ENCODE measurements at places on chromosomes 7 and 10. TPM values are rescaled to one million over a fixed set of nuclear protein-coding genes. Genes with fewer than 3 reads are reported as not detected.

Gene PPA1
- 108 TPM for total RNA-seq

Gene SLC39A12
- not detected for total RNA-seq

Gene CALN1
- not detected for total RNA-seq

Gene FAM24B
- total RNA-seq: 1.0 TPM

Gene H2BK1
- not detected for total RNA-seq

Gene WDR37
- total RNA-seq: 28.9 TPM

Gene HEPACAM2
- not detected for total RNA-seq

Gene PRKG1
- 28.1 TPM for total RNA-seq

Gene OR13A1
- not detected for total RNA-seq

Gene FOXI2
- not detected for total RNA-seq

Gene ASB10
- total RNA-seq: 41.4 TPM

- no peak for DNase-seq
These were observed 67.4 kb upstream of the PPP1R3A start for GRCh38 chr7:113986216-113986615.

- DNase-seq: peak; percentile 77
These were observed at the start of gene ADAM12 for GRCh38 chr10:126387931-126388911. Gene ADAM12, minus strand, starts transcription at chr10:126388477. Its CDS starts 332 bp downstream, at chr10:126388145.

DNA sequence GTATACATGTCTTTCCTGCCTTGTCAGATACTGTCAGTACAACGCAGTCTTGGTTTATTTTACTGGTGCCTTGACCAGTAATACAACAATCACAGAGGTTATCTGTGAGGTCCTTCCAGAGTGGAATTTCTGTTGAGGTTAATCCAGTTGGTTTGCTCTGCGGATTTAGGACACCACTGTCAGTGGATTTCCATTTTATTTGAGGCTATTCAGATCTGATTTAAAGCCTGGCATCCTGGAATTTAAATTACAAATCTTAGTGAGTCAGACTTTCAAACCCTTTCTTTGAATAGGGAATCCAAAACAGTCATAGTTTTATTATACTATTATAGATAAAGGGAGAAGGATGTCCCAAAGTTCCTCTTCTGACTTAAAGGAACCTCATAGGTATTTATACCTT, 40.5 kb downstream of the ANLN start:
- no peak for DNase-seq

- no peak for DNase-seq
These were observed 158.6 kb downstream of the TMEM178B start for GRCh38 chr7:141232286-141233051.

DNA sequence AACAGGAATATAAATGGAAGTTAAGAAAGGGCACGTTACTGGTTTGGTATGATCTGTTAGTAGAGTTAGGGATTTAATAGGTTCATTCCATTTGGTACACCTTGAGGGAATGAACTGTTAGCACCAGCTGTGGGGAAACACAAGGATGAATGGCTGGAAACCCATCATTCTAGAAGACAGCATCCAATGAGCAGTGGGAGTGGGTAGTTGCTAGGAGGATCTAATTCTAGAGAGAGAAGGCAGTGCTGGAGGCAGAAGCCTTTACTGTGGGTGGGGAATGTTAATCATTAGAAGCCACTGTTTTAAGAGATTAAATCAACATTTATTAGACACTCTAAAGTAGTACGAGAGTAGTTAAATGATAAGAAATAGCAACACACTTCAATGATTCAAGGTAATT, 15.5 kb upstream of the GPR15LG start:
- DNase-seq: no peak

DNA sequence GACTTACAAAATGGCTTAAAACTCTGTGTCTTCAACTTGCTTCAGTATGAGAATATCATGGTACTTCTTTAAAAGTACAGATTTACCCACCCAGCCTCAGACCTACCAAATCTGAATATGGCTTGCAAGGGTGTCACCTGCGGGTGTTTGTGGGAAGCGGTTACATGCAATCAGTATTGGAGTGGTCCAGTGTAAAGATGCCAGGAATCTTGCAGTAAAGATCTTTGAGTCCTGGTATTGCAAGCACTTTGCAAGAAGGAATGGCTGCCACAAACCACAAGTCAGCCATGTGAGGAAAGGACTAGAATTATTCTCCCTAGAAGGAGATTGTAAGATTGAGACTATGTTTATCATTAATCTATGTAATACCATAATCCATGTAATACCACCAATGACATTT, 115.1 kb downstream of the PON1 start:
- DNase-seq: no peak

DNA sequence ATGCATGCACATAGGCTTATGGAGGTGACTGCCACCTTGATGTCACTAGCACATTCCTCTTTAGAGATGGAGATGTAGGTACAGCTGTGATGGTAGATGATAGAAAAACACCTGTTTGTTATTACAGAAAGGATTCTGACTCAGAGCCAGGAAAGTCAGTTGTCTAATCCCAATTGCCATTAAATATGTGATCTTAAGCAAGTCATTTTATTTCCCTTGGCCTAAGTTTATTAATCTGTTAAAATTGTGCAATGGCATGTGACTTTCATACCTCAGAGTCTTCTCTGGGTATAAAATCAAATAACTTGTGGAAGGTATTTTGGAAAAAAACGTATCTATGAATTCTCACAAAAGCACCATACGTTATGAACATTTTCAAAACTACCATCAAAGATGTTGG, 123.9 kb upstream of the BET1 start:
- DNase-seq: no peak

- DNase-seq: no peak
These were observed 10.4 kb upstream of the SMC3 start for GRCh38 chr10:110556969-110557601.

DNA sequence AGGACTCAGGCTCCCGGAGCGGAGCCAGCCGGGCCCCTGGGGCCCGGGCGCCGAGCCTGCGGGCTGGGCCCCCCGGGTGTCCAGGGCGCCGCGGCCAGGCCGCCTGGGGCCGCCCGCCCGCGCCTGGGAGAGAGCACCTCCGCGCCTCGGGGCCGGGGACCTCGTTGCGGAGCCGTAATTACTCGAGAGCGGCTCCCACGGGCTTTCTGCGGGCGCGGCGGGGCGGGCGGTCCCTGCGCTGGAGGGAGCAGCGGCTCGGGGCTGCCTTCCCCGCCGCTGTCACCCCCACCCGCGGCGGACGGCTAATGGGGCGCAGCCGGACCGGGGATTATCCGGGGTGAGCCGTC, 1.5 kb downstream of the GNB2 start:
- DNase-seq: no peak

- DNase-seq: no peak
These were observed 647.9 kb downstream of the CNTNAP2 start for GRCh38 chr7:146764458-146764857.

- DNase-seq: no peak
These were observed 242.6 kb downstream of the TWIST1 start for GRCh38 chr7:18874880-18875279.

DNA sequence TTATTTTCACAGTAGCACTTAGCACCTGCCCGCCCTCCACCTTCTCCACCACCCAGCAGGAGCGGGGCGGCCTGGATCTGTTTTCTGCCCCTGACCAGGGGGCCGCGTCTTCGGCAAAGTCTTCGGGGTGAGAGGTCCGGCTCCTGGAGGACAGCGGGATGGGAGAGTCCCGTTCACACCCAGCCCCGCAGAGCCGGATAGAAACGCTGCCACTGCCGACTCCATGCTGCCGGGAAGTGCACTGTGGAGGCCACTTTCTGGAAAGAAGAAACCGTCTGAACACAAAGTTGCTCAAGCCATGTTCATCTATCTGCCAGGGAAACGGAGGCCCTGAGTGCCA, 14.5 kb upstream of the ZNF273 start:
- no peak for DNase-seq

DNA sequence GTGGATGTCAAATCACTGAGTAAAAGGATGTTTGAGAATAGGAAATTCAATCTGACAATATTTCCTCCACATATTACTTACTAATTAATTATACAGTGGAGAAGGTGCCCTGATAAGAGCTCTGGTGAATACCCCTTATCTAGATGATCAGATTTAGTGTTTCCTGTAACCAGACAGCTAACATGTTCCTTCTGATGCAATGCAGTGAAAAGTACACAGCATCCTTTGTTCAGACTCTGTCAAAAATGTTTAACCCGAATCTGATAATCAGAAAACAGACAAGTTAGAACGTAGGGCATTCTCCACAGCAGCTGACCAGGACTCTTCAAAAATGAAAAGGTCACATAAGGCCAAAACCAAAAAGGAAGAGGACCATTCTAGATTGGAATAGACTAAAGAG, 46.2 kb downstream of the WDR11 start:
- DNase-seq: no peak

GRCh38 chr10:112022196-112022595, 161.4 kb downstream of the GPAM start:
- no peak for DNase-seq

DNA sequence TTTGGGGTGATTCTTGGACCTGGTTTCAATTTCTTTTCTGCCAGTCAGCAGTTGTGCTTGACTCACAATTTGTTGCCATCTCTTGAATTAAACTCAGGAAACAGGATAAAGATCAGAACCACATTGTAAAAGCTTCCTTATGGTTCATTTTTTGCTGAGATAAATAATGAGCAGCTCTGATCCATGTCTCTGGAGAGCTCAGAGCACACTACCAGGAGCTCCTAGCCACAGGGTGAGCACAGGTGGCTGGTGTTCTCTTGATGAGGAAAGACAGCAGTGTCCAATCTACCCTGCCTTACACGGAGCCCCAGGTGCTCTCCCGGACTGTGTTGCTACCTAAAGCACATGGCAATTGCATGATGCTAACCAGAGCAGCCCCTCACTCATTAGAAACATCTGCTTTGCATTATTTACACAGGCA, 17.2 kb upstream of the FAM170B start:
- no peak for DNase-seq

- no peak for DNase-seq
These were observed 65.5 kb downstream of the PYROXD2 start for GRCh38 chr10:98349508-98349922.

- DNase-seq: no peak
These were observed 25.2 kb downstream of the PHTF2 start for GRCh38 chr7:77823787-77824186.

GRCh38 chr10:4708123-4708759, 117.8 kb upstream of the AKR1E2 start:
- no peak for DNase-seq

GRCh38 chr10:3714531-3714930, 70.5 kb downstream of the KLF6 start:
- DNase-seq: no peak

DNA sequence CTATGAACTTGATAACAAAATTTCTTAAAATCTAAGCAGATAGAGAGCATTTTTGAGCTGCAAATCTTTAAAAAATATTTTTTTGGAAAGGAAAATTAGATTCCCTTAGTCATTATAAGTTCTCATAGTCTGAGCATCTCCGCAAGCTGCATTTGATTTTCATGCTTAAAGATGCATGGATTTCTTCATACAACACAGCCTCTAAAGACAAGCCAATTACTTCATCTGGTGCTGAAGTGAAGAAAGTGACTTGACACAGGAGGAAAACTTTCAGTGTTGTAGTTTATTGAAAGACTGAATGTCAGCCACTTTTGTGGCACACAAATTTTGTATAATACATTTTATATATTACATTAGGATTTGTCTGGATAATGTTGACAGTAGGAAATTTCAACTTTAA, 22.5 kb downstream of the SEMA3D start:
- DNase-seq: no peak

DNA sequence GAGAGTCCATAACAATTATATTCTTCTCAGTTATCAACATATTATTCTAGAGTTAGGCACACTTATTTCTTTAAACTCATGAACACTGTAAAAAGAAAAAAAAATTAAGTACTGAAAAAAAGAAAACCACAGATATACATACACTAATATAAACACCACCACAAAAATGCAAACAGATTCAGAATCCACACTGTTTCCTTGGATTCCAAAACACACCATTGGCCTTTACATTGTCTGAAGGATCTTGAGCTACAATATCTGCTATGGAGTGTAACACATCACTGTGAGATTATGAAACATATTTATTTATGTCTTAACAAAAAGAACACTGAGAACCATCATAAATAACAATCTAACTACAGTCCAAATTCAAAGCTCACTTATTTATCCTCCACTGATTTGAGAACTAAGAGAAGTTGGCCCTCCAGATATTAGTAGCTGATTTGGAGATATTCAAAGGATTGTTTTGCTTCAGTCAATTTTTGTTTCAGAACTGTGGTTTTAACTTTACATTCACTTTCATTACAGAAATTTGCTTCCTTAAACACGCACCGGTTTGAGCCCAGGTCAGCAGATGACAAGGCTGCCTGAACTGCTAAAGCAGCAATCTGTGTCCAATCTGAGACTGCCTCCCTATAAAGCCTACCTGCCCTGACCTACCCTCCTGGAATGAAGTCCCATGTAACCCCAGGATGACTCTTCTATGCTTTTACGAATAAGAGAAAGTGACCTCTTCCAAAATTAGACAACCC, 47.0 kb upstream of the CDK1 start:
- DNase-seq: no peak

- DNase-seq: no peak
These were observed 6.6 kb downstream of the AIFM2 start for GRCh38 chr10:70125918-70126552.

DNA sequence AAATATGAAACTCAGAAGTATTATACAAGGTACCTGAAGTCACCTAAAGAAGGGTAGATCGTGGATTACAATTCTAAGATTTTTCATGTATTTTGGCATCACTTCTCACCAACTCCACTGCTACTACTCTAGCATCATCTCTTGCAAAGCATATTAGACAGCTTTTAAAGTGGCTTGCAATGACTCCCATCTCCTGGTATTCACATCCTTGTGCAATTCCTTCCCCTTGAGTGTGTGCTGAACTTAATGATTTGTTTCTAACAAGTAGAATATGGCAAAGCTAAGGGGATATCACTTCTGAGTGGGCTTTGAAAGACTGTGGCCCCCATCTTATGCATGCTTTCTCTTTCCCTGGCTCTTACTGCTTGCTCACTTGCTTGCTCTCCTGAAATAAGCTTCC, 280.2 kb downstream of the SNX13 start:
- no peak for DNase-seq

DNA sequence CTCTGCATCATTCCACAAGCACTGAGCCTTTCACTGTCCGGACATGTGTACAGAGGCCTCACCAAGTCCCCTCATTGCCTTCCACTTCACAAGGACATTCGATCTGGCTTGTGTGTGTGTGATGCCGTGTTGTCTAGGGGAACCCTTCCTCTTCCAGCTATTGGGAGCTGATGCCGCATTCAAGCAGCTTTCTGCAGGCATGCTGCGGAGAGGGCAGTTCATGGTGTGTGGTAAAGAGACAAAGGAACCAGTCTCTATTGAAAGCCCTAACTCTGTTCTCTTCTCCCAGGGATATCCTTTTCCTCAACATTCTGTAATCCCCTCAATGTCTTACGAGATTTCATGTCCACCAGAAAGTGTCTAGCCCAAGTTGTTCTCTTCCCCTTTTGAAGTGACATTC, 141.6 kb downstream of the ALOX5 start:
- no peak for DNase-seq

DNA sequence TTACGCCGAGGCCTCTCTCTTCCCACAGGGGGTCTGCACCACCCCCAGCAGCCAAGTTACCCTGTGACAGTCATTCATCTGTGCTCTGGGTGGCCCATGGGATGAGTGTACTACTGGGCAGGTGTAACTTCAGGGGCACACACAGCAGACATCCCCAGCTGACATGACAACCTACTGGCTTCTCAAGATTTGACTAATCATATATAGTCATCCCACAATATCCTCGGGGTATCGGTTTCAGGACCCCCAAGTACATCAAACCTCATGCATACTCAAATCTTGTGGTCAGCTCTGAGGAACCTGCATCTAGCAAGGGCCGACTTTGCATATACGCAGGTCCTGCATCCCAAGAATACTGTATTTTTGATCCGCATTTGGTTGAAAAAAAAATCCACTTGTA, 336.9 kb upstream of the C7orf33 start:
- no peak for DNase-seq

Measured in Right ventricle myocardium inferior (tissue), 1 donor.